Panc1 (cell line): ENCODE measurements at places on chromosomes 1 and 21.

DNA sequence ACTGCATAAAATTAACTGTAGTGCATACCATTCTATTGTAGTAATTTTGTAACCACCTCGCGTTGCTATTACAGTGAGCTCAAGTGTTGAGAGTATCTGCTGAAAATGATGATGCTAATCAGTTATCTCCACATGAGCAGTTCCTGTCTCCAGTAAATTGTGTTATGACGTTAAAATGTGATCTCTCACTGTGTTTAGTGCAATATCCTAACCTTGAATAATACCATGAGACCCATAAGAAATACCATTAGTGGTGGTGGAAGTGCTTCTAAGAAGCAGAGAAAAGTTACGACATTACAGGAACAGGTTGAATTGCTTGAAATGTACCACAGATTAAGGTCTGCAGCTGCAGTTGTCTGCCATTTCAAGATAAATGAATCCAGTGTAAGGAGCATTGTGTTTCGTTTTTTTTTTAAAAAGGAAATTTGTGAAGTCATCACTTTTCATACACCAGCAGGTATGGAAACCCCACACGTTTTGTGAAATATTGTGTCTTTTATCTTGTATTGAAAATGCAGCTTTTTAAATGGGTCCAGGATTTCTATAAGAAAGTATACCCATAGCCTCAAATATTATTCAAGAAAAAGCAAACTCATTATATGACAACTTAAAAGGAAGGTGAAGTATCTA is 72.5 kb downstream of the ANGPTL1 start:
- no peak for DNase-seq

GRCh38 chr1:76824106-76824505 is 43.2 kb upstream of the ST6GALNAC5 start:
- DNase-seq, result no peak

DNA sequence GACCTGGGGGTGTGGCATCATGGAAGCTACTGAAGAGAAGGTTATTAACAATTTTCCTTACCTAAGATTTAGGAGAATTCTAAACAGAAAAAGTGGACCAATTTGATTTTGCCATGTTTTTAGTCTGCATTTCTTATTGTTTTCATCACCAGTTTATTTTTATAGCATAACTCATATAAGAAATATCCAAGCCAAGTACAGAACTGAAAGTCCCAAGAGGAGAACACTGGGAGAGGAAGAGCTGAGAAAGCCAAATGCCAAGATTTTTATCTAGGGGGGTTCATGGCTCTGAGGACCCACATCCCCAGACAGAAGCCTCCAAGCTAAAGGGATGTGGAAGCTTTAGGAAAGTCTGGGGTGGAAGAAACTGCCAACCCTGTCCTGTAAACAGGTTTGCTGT is 109.4 kb upstream of the DUSP10 start:
- DNase-seq, result no peak

GRCh38 chr21:40615505-40616376 is 231.2 kb downstream of the DSCAM start:
- no peak for DNase-seq

DNA sequence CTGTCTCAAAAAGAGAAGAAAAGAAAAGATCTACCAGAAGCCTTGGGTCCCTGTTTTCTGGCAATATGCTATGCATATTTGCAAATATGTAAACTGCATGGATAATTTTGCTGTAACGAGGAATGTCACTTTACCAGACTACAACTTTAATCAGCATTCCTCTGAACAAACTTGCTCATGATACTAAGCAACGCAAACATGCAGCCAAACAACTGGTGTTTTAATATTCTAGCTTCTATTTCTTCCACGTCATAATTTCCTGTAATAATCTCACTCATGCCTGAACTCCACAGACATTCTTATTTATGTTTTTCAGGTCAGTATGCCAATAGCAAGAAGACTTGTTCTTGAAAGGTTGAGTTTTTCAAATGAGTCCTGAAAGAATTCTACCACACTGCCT is 114.1 kb downstream of the SIM2 start:
- no peak for DNase-seq
